Fibroblast of skin of back (primary cell): ENCODE measurements at places on chromosomes 16 and 17.

- DNase-seq: peak; percentile 29
Measured at GRCh38 chr17:41734139-41734948, at the start of gene HAP1. Gene HAP1 (minus strand): TSS chr17:41734643. CDS start chr17:41734634, 9 bp downstream.

GRCh38 chr16:88023786-88024185, 72.6 kb downstream of the BANP start:
- no peak for DNase-seq

- DNase-seq: no peak
Measured at GRCh38 chr17:82923366-82924113, 83.7 kb upstream of the ZNF750 start.

- no peak for DNase-seq
Measured at GRCh38 chr17:21251337-21252010, 1.7 kb downstream of the NATD1 start.

- DNase-seq: no peak
Measured at GRCh38 chr16:84885342-84885910, 65.6 kb downstream of the CRISPLD2 start.

DNA sequence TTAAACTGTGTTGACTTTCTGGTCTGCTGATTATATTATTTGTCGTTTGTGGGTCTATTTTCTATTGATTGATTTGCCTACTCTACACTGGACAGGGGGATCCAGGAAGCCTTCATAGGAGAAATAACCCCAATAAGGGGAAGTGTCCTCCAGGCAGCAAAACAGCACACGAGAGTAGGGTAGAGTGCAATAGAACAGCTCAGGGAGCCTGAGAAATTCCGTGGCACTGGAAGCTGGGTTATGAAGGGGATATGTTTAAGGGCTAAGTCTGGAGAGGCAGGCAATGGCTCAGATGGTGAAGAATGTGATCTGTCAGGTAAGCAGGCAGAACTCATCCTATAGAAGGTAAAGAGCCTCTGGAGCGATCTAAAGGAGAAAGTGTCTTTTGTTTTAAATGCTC, 20.9 kb downstream of the GP2 start:
- DNase-seq: no peak

DNA sequence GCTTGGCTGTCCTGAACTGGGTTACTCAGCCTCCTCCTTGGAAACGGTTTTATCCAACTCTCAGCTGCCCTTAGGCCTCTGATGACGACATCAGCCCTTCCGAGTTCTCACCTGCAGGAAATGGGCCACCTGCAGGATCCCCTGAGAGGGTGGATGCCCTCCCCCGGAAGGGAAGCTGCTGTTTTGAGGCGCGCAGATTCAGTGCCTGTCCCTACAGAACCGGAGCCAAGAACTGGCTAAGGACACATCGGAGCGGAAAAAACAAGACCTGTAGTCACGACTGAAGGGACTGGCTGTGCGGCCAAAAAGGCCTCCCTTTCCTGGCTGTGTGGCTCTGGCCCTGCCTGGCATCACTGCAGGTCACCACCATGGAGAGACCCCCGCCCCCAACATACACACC, 11.7 kb upstream of the C16orf95 start:
- no peak for DNase-seq

GRCh38 chr16:23863511-23864422, 28.0 kb downstream of the PRKCB start:
- no peak for DNase-seq

GRCh38 chr16:25419681-25420080, 162.0 kb upstream of the ZKSCAN2 start:
- DNase-seq: no peak

GRCh38 chr16:73420244-73420643, 372.3 kb upstream of the ZFHX3 start:
- no peak for DNase-seq

DNA sequence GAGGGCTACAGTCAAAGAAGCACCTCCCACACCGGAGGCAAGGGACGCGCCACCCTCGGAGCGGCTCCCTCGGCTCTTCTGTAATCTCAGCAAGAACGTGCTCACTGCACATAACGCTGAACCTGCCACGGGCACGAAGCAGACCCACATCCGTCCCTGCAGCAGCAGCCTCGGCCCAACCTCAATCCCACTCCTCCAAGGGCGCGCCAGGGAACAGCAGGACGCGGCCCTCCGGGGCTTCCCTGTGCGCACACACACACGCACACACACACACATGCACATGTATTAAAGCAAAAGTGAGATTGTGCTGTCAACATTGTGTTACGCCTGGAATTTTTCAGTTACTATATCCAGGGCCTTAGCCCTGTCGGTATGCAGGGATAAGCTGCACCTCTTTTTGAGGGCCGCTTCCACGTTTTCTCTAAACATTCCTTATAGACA, 54.0 kb downstream of the TBC1D16 start:
- no peak for DNase-seq

- peak; percentile 59 for DNase-seq
Measured at GRCh38 chr17:18960803-18961511, 9.0 kb downstream of the SLC5A10 start.

DNA sequence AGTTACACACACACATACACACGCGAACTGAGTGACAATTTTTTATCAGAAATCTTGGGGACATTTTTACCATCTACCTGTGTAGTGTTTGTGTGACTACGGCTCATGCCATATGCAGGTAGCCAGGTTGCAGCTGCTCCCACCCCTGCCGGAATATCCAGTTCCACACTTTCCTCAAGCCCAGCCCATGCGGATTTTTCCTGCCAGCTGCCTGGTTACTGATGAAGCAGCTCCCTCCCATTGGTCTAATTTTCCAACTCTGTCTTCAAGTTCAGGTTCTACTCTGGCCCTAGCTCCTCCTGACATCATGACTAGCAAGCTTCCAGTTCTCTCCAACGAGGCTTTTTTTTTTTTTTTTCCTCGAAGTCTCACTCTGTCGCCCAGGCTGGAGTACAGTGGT, 4.8 kb downstream of the GSG1L2 start:
- DNase-seq: peak; percentile 15
